K562 (cell line): ENCODE measurements at places on chromosomes 3 and 15. TPM values are rescaled to one million over a fixed set of nuclear protein-coding genes. Genes with fewer than 3 reads are reported as not detected.

Gene LRRC2
- not detected in 2 replicates for total RNA-seq

Gene TMC3
- not detected in 2 replicates for total RNA-seq

Gene GOLGA8S
- not detected in 2 replicates for total RNA-seq

Gene ERICH6
- total RNA-seq, result not detected in 2 replicates

Gene DNAH1
- total RNA-seq, result 0.84 and 1.2 TPM in 2 replicates

Gene PDE12
- total RNA-seq, result 19.9 and 20.5 TPM in 2 replicates

GRCh38 chr15:40296561-40297230 lies 11.0 kb downstream of the PLCB2 start:
- H3K27me3 ChIP-seq, result peaks cover 3% of the 10 kb centered on the region; the same call in 2 of the 3 replicates
- H3K36me3 ChIP-seq, result no peaks in the 10 kb centered on the region
- H3K4me1 ChIP-seq, result peaks cover 12% of the 10 kb centered on the region; the same call in 2 of the 3 replicates

DNA sequence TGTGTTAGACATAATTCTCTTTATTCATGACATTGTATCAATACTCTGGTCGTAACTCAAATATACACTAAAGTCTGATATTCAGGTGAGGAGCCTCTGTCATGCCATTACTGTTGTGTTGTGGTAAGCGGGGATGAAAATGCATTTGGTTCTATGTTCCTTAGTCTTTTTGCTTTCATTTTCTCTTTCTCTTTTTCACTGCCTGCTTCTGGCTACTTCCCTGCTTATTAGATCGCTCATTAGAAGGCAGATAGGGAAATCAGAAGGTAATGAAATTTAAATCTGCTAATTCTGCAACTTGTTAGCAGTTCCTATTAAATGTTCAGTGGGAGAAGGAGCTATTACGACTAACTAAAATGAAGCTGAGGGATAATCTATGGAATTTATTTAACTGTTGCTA lies 345.0 kb downstream of the GRM7 start:
- H3K4me1 ChIP-seq, result no peaks in the 10 kb centered on the region
- DNase-seq, result no peak
- no peaks in the 10 kb centered on the region for H3K27me3 ChIP-seq

DNA sequence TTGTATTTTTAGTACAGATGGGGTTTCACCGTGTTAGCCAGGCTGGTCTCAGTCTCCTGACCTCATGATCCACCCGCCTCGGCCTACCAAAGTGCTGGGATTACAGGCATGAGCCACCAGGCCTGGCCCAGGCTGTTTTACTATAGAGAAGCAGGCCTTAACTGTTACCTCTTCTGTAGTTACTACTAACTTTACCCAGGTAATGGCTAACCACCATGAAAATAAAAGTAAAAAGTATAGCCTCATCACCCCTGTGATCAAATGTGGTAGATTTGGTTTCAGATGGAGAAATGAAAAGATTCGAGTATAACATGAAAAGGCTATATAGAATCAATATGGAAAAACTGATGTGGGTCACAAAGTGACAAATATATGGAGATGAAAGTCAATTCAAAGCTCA lies 210.1 kb downstream of the CD47 start:
- H3K4me1 ChIP-seq, result no peaks in the 10 kb centered on the region
- no peak overlapping the region for H3K27ac ChIP-seq
- H3K27me3 ChIP-seq, result no peaks in the 10 kb centered on the region
- DNase-seq, result no peak

DNA sequence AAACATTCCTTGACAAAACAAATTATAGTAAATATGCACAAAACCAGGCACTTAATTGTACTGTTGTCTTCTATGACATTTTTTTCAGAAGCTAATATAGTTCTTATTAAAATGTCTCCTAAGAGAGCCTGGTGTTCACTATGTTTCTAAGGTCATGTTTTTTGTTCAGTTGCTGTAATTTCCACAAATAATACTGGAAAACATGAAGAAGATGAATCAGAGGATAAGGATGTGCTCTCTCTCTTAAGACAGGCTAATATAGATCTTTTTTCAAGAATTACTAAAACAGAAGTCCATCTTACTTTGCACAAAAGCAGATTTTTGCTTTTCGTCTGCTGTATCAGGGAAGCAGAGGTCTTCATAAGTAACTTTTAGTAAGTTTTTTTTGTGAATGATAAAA lies 823.0 kb upstream of the NECTIN3 start:
- no peak overlapping the region for H3K27ac ChIP-seq
- no peak for DNase-seq
- H3K4me1 ChIP-seq, result no peaks in the 10 kb centered on the region
- H3K27me3 ChIP-seq, result no peaks in the 10 kb centered on the region

GRCh38 chr3:194126790-194127189 lies 9.2 kb upstream of the HES1 start:
- DNase-seq, result no peak
- no peaks in the 10 kb centered on the region for H3K4me1 ChIP-seq
- no peak overlapping the region for H3K4me3 ChIP-seq

DNA sequence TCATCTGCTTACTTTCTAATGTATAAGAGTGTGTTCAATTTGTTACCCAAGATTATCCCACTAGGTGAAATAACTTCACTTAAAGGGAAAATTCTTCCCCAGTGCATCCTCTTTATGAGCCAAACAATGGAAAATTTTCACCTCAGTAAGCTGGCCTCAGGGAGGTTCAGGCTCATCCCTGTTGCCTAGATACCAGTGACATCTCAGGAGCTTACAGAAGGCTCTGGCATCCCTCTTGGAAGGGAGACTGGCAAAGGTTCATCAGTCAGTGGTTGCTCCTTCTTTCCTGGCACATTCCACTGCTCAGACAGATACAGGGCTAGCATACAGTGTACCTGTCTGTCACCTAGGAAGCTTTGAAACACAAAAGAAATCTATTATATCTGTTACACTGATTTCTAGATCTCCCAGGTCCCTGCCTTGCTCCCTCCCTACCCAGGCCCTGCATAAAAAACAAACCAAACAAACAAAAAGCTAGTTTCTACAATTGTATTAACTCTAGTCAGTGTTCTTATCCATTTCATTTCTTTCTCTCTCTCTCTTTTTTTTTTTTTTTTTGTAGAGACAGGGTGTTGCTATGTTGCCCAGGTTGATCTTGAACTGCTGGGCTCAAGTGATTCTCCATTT lies 1.7 kb downstream of the IP6K2 start:
- peaks cover 42% of the 10 kb centered on the region for H3K36me3 ChIP-seq
- H3K27me3 ChIP-seq, result no peaks in the 10 kb centered on the region
- H3K4me3 ChIP-seq, result no peak overlapping the region; the same call in 1 of the 2 replicates
- peaks cover 3% of the 10 kb centered on the region for H3K4me1 ChIP-seq
- no peak for DNase-seq

DNA sequence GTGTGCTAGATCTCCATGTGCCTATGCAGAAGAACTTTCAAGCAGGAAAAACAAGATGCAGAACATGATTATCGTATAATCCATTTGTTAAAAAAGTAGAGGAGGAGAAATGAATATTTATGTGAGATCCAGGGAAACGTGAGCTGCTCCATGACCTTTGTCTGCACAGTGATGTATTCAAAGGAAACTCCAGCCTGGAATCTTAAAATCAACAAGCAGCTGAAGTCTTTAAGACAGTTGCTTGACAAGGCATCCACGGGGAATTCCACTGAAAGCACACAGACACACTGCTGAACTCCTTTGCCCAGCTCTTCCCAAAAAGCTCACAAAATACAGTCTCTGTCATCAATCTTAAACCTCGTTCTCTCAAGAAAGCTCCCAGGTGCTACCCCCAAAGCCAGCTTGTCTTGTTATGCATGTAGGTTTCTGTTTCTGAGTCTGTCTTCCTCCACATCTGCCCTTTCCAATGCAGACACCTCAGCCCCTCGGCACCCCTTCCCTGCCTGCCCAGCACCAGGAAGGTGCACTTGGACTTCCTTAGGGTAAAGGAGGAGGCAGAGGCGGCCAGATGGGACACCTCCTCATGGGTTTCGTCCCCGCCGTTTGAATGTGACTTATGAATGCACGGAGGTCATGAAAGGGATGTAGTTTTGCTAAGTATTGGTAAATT lies 28.7 kb downstream of the LRRK1 start:
- no peak overlapping the region for H3K4me3 ChIP-seq
- H3K27ac ChIP-seq, result no peak overlapping the region
- peaks cover 12% of the 10 kb centered on the region; the same call in 2 of the 3 replicates for H3K27me3 ChIP-seq
- no peak for DNase-seq

GRCh38 chr15:69501456-69501855 lies 48.8 kb downstream of the RPLP1 start:
- no peak for DNase-seq
- H3K36me3 ChIP-seq, result no peaks in the 10 kb centered on the region
- H3K4me3 ChIP-seq, result no peak overlapping the region
- H3K4me1 ChIP-seq, result no peaks in the 10 kb centered on the region
- peaks cover 37% of the 10 kb centered on the region for H3K27me3 ChIP-seq

- peaks cover 70% of the 10 kb centered on the region for H3K36me3 ChIP-seq
- no peak overlapping the region; the same call in 2 of the 3 replicates for H3K27ac ChIP-seq
- peaks cover 14% of the 10 kb centered on the region for H3K4me1 ChIP-seq
- DNase-seq, result peak; percentile 74
- no peaks in the 10 kb centered on the region for H3K27me3 ChIP-seq
These were observed 12.8 kb downstream of the VILL start for GRCh38 chr3:38003371-38003816.

GRCh38 chr3:187810021-187810446 lies 64.8 kb upstream of the BCL6 start:
- H3K27me3 ChIP-seq, result peaks cover 30% of the 10 kb centered on the region
- H3K27ac ChIP-seq, result no peak overlapping the region
- H3K36me3 ChIP-seq, result no peaks in the 10 kb centered on the region
- no peaks in the 10 kb centered on the region for H3K4me1 ChIP-seq
- DNase-seq, result no peak
- no peak overlapping the region for H3K4me3 ChIP-seq

DNA sequence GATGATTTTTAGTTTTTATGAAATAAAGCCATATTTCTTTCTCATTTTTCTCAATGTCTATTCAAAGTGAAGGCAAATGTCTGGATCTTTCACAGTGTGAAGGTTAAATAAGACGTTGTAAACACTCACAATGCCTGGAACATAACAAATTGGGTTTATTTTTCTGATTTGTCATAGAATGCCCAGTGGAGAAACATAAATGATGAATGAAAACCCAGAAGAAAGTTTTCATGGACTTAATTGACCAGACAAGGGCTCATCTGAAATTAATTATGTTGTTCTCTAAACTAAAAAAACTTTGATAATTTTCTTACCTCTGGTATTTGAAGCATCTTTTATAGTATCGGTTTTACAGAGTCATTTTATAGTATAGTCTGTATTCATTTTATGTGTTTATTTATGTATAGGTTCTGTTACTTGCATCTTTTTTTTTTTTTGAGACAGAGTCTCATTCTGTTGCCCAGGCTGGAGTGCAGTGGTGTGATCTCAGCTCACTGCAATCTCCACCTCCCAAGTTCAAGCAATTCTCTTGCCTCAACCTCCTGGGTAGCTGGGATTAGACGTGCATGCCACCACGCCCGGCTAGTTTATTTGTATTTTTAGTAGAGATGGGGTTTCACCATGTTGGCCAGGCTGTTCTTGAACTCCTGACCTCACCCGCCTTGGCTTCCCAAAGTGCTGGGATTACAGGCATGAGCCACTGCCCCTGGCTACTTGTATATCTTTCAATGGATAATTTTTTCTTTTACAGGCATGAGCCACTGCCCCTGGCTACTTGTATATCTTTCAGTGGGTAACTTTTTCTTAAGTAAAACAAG lies 15.1 kb upstream of the BNIP2 start:
- no peak for DNase-seq
- H3K36me3 ChIP-seq, result no peaks in the 10 kb centered on the region
- H3K4me3 ChIP-seq, result no peak overlapping the region
- 0 out of 3 replicates have a peak, but pooled peaks cover 2% of the 10 kb centered on the region for H3K4me1 ChIP-seq

DNA sequence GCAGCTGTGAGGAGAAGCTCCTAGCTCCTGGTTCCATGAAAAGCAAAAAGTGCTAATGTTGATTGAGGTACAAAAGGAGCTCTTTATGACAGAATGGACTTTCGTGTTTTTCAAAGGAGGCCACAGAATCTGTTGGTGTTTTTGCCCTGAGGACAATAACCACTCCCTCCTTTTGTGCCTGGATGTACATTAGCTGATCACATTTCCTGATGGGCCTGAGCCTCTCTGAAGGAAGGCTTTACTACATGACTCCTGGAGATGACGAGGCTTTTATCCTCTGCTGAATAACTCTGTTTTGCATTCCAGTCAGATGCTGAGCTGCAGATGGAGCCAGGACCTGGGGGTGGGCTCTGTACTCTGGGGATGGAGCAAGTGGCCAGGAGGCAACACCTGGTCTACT lies 301.9 kb downstream of the CACNA2D3 start:
- H3K4me3 ChIP-seq, result no peak overlapping the region
- no peaks in the 10 kb centered on the region for H3K36me3 ChIP-seq
- H3K4me1 ChIP-seq, result no peaks in the 10 kb centered on the region
- DNase-seq, result no peak
- H3K27ac ChIP-seq, result no peak overlapping the region

DNA sequence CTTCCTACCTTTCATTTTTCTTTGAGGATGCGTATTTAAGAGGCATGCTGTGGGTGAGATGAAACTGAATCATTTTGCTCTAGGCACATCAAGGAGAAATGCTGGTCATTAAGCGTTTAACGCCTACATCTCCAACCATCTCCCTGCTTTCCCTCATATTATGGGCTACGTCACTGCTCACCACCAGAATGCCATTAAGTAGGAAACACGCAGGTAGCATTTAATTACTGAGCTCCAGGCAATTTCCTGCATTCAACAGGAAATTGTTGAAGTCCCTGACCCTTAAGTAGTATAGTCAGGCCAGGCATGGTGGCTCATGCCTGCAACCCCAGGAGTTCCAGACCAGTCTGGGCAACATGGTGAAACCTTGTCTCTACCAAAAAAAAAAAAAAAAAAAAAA lies 66.1 kb downstream of the CHSY1 start:
- H3K4me3 ChIP-seq, result no peak overlapping the region
- H3K4me1 ChIP-seq, result peaks cover 14% of the 10 kb centered on the region; the same call in 2 of the 3 replicates
- no peaks in the 10 kb centered on the region for H3K27me3 ChIP-seq
- DNase-seq, result no peak
